Upper lobe of left lung (tissue), 6 donors: ENCODE measurements at places on chromosomes 1 and 21. TPM values are rescaled to one million over a fixed set of nuclear protein-coding genes. Genes with fewer than 3 reads are reported as not detected.
A peak's percentile ranks its signal among the peaks of the same experiment; 100 is the strongest.

- no peak overlapping the region for H3K4me3 ChIP-seq
- no peaks in the 10 kb centered on the region for H3K36me3 ChIP-seq
- no peaks in the 10 kb centered on the region for H3K27me3 ChIP-seq
- H3K27ac ChIP-seq = no peak overlapping the region
Measured at GRCh38 chr1:182765391-182765790, 24.2 kb upstream of the NPL start.

- H3K4me1 ChIP-seq = no peaks in the 10 kb centered on the region
- DNase-seq = peak; percentile 43
- H3K27ac ChIP-seq = peak overlapping the region; percentile 77
- no peaks in the 10 kb centered on the region for H3K27me3 ChIP-seq
- H3K4me3 ChIP-seq = peak overlapping the region; percentile 8
- H3K36me3 ChIP-seq = peaks cover 62% of the 10 kb centered on the region
Measured at GRCh38 chr1:147647796-147648633, 22.3 kb downstream of the ACP6 start.

DNA sequence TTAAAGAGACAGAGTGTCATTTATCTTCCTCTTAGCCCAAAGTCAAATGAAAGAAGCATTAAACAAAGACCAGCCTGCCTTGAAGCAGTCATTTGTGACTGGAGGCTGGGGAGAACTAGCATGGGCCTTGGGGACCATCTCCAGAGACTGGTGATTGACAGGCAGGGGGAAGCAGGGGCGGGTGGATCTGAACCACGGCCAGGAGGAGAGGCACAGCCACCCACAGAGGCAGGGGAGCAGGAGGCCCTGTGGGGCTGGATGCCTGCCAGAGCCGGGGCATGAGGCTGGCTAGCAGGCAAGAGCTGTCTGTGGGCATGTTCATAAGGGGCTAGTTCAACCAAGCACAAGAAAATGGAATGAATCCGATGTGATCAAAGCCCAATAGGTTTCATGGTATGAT lies 73.9 kb downstream of the PLXNA2 start:
- H3K36me3 ChIP-seq = no peaks in the 10 kb centered on the region
- H3K27me3 ChIP-seq = no peaks in the 10 kb centered on the region
- H3K4me3 ChIP-seq = no peak overlapping the region

- no peaks in the 10 kb centered on the region for H3K36me3 ChIP-seq
- H3K4me3 ChIP-seq = no peak overlapping the region
- peak; percentile 81 for DNase-seq
Measured at GRCh38 chr1:58896246-58897183, 112.7 kb upstream of the JUN start.

GRCh38 chr1:68820151-68820550 lies 323.3 kb upstream of the DEPDC1 start:
- no peaks in the 10 kb centered on the region for H3K27me3 ChIP-seq
- DNase-seq = no peak
- no peaks in the 10 kb centered on the region for H3K36me3 ChIP-seq
- no peak overlapping the region for H3K4me3 ChIP-seq
- no peaks in the 10 kb centered on the region for H3K4me1 ChIP-seq
- no peak overlapping the region for H3K27ac ChIP-seq

DNA sequence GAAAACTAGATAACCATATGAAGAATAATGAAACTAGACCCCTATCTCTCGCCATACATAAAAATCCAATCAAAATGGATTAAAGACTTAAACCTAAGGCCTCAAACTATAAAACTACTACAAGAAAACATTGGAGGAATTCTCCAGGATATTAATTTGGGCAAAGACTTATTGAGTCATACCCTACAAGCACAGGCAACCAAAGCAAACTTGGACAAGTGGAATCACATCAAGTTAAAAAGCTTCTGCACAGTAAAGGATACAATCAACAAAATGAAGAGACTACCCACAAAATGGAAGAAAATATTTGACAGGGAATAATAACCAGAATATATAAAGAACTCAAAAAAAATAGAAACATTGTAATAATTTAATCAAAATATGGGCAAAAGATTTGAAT lies 505.4 kb downstream of the KCNT2 start:
- H3K27ac ChIP-seq = no peak overlapping the region
- no peak overlapping the region for H3K4me3 ChIP-seq
- no peak for DNase-seq

DNA sequence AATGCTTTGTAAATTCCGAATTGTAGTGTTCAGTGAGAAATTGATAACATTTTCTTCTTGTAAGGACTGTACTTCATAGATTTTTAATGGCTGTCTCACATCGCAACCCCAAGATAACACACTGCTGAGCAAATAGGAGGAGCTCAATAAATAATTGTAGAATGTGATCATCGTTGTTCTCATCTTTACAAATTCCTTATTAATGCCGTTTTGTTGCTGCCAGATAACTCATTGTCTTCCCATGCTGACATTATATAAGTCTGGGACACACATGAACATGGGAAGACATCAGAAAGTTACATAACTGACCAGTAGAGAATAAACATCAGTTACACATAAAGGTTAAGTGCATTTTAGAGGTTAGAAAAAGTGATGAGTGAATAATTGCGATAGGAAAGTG lies 46.4 kb upstream of the TSPAN2 start:
- H3K4me3 ChIP-seq = no peak overlapping the region
- no peak for DNase-seq
- no peaks in the 10 kb centered on the region for H3K27me3 ChIP-seq
- H3K4me1 ChIP-seq = no peaks in the 10 kb centered on the region
- no peak overlapping the region for H3K27ac ChIP-seq
- no peaks in the 10 kb centered on the region for H3K36me3 ChIP-seq

GRCh38 chr1:154760469-154760933 lies 109.6 kb downstream of the KCNN3 start:
- no peaks in the 10 kb centered on the region for H3K36me3 ChIP-seq
- H3K27ac ChIP-seq = no peak overlapping the region
- H3K4me1 ChIP-seq = peaks cover 8% of the 10 kb centered on the region

The LRRN2 gene
- 2.6 TPM for total RNA-seq
